NCI-H774 (cell line): ENCODE measurements at places on chromosomes 4 and X.
A peak's percentile ranks its signal among the peaks of the same experiment; 100 is the strongest.

GRCh38 chr4:146088690-146089089, 86.8 kb upstream of the LSM6 start:
- no peak for DNase-seq

GRCh38 chr4:121709766-121710405, 13.1 kb upstream of the ANXA5 start:
- DNase-seq: no peak

DNA sequence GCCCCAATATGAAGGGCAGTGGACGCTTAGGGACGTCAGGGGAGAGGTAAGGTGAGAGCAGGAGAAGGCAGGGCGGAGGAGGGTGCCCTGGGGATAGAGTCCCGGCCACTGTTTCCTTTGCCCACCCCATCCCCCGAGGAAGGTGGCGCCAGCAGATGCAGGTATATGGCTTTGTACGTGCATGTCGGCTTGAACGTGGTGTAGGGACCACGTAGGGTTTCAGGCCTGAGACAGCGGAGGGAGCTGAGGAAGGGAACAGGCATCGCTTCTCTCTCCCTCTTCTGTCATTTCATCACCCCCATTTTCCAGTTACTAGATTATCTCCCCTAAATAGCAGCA, 97.9 kb downstream of the PHKA2 start:
- no peak for DNase-seq

DNA sequence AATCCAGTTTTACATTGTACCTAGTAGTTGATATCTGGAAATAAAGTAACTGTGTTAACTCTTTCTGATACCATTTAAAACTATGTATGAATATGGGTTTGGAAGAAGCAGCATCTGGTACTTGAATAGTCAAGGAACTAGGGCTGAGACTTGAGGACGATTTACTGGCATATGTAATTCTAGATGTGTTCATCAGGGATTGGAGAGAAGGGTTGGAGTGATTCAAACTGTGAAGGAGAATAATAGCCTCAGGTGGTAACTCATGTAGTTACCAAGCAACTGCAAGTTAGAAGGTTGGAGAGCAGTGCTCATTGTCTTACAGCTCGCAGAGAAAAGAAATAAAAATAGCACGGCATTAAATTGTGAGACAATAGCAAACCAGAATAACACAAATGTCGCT, 29.5 kb upstream of the TXLNG start:
- DNase-seq: no peak

- no peak for DNase-seq
These were observed 14.3 kb upstream of the AWAT1 start for GRCh38 chrX:70219938-70220764.

- peak; percentile 23 for DNase-seq
These were observed 132.6 kb downstream of the FHIP1A start for GRCh38 chr4:151541389-151542071.

- DNase-seq: no peak
These were observed 68.6 kb downstream of the CAMK2D start for GRCh38 chr4:113692809-113693411.

- DNase-seq: no peak
These were observed 18.9 kb downstream of the GNRHR start for GRCh38 chr4:67735325-67735724.

DNA sequence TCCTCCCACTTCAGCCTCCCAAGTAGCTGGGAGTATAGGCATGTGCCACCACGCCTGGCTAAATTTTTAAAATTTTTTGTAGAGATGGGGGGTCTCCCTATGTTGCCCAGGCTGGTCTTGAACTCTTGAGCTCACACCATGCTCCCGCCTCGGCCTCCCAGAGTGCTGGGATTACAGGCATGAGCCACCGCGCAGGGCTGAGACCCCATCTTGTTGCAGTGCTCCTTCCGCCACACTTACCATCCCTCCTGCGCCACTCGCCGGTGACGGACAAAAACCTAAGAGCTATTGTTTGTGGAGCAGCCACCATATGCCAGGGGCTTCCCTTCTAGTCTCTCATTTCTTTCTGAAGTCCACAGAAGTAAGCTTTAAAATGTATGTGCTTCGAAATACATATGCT, 34.5 kb downstream of the NSG1 start:
- no peak for DNase-seq

DNA sequence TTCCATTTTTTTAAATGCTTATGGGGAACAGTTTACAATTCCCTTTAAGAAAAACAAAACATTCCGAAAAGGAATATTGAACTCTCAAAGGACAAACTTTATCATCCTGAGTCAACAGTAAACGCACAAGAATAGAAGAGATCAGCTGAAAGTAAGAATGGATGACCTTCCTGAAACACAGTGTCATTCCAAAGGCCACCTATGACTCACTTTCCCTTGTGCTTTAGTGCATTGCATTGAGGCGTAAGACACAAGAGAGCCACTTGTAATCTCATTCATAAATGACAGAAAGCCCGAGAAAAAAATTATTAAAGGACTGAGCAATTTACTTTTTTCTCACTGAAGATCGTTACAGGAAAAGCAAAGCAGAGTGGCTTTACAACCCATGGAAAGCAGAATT, 1062.4 kb upstream of the DIAPH2 start:
- no peak for DNase-seq

GRCh38 chrX:45348296-45348695, 147.6 kb upstream of the DIPK2B start:
- DNase-seq: no peak

DNA sequence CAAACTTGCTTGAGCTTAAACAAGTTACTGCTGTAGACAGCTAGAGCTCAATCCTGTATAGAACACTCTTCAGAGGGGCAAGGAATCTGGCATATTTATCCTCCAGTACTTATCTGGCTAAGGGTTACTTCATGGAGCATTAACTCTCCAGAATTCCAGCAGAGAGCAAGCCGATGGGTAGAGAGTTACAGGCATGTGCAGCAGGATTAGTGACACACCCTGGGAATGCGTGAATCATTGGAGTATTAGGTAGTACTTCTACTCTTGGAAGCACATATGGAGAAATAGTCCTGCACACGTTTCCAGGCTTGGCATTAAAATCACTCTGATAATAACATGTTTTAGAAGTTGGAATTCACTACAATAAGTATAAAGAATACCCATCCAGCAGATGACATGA, 35.4 kb downstream of the GRXCR1 start:
- no peak for DNase-seq

GRCh38 chr4:13633671-13634070, 6.1 kb upstream of the BOD1L1 start:
- no peak for DNase-seq

- DNase-seq: no peak
These were observed 35.2 kb upstream of the COX18 start for GRCh38 chr4:73104695-73105094.

GRCh38 chr4:152693871-152694270, 14.1 kb upstream of the TMEM154 start:
- DNase-seq: no peak

DNA sequence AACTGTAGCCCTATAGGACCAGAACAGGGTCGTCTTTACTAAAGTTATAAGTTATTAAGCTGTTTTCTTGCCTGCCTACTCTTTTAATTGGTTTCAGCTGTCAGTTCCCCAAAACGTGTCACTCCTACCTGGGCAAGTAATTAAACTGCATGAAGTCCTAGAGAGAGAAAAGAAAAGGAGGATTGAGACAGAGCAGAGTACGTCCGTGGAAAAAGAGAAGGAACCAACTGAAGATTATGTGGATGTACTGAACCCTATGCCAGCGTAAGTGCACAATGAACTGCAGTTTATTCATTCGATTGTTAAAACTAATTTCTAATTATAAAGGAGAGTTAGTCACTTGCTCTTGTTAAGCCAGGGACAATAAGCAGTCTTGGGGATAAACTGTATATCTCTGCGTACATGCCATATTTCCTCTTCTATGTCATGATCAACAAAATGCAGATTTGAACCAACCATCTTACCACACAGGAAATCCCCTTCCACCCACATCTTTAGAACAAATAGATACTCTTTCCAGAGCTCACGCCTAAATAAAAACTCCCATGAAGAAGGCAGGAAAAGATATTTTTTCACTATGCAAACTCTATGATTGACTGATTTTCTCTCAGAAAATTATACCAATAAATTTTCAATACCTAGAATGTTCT, 22.8 kb downstream of the STAP1 start:
- DNase-seq: no peak

DNA sequence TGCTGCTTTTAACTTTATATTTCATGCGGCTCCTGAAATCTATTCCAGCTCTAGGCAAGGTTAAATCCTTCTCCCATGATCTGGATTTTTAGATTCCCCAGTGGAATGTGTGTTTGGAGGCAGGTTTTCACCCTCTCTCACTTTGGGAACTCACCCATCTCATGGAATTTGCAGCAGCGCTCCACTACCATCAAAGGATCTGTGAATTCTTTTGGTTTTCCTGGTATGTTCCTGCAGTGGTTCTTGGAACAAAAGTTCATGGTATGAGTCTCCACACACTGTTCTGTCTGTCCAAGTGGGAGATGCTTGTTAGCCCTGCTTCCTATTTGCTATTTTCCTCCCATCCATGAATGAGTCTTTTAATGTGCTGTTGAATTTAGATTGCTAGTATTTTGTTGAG, 14.0 kb downstream of the APOOL start:
- DNase-seq: no peak

DNA sequence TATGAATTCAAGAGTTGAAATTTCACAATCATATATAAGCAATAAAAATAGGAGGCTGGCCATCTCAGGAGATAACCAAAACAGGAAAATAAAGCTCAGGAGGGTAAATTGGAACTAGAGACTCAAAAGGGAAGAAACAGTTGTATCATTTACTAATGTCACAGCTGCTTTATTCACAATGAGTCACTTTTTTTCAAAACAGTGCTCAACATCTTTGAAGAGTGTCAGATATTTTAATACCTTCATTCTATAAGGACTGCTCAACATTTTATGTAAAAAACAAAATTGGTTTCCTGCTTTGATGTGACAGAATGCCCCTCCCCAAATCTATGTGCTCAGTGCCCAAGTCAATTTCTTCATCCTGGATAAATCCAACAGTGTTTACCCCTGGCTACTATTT, 97.7 kb downstream of the DDX60 start:
- DNase-seq: no peak

- DNase-seq: peak; percentile 50
These were observed 21.8 kb upstream of the JAKMIP1 start for GRCh38 chr4:6221851-6222760.

DNA sequence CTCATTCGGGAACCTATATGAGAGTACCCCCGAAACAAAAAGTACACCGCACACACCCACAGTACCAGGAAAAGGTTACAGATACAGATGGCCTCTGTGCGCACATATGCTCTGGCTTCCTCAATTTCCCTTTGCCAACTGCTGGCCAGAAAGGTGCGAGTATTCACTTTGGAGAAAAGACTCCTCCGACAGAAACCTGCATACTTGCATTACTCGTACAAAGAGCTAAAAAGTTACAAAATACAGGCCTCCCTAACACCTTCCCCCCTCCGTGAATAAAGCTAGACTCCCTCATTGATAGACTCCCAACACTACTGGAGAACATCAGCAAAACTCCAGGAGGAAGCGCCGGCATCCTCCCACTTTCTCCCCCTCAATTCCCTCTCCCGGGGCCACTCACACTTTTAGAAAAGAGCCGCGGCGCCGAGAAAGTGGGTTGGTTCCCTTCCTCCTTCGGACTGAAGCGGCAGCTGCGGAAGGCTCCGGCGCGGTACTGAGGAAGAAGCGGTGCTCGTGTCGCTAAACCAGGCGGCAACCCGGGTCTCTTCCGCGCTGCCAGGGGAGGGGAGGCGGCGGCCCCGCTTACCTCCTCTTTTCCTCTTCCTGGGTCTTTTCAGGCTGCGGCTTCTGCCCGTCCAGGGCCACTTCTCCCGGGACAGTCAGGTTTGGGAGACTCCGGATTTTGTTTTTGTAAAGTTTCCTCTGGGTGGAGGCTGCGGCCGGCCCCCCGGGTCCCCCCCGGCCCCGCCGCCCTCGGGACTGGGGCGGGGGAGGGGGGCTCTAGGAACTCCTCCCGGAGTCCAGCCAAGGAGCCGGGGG, 1.1 kb downstream of the FBXW7 start:
- no peak for DNase-seq

DNA sequence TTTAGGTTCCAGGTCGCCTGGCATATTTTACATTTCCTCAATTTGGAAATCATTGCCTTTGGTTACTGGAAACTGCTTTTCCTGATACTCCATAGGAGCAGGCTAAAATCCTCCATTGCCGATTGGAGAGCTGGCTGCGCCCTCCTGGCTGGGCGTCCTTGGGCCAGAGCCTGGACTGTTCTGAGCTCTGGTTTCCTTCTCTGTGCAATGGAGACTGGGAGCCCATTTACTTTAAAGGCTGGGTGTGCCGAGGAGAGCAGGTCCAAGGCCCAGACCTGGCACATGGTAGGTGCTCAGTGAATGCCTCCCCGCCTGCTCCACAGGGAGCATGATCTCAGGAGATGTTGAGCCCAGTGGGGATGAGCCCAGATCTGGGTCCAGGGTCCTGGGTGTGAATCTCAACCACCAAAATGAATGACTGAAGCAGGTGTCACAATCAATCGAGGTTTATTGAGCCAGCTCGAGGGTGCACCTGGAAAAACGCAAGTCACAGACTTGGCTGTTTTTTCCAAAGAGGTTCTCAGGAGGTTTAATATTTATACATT, 50.0 kb downstream of the EVC start:
- DNase-seq: no peak

DNA sequence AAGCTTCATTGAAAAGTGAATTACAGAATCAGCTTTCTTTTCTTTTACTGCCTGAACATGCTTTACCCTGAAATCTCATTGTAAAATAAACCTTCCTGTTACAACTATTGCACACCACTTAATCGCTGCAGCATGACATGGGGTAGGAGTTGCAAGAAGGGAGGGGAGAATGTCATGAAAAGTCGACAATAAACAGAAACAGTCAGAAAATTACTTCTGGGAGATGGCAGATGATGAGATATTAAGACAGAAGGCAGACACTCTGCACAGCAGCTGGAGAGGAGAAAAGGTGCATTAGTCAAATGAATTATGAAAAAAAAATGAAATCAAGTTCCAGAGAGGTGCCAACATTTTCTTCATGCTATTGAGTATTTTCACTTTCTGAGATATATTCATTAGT, 287.7 kb downstream of the PCDH7 start:
- DNase-seq: no peak

- no peak for DNase-seq
These were observed 352.6 kb downstream of the INPP4B start for GRCh38 chr4:142493255-142494110.

- DNase-seq: peak; percentile 31
These were observed 57.2 kb downstream of the RUFY3 start for GRCh38 chr4:70778888-70779422.

GRCh38 chr4:1015179-1015578, 3.8 kb downstream of the FGFRL1 start:
- DNase-seq: no peak

DNA sequence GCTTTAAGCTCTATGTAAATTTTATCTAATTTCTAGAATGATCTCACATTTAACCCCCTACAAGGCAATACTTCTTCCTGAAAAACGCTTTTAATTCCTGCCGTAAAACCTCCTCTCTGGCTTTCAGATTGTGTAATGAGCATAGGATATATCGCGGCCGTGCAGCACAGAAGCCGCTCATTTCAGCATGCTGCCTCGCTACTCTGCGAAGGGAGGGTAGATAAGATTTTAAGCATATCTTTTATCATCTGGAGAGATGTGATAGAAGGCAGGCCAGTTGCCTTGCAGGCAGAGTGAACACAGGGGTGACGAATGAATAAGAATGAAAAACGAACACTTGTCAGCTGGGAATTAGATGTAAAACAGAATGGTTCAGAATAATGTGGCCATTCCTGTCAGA, 265.5 kb downstream of the UNC5C start:
- DNase-seq: no peak

GRCh38 chr4:22736912-22737311, 44.2 kb downstream of the GBA3 start:
- no peak for DNase-seq
